Activated T-cell treated with anti-CD3 and anti-CD28 coated beads for 48 hours (primary cell): ENCODE measurements at places on chromosomes 1 and 21.

DNA sequence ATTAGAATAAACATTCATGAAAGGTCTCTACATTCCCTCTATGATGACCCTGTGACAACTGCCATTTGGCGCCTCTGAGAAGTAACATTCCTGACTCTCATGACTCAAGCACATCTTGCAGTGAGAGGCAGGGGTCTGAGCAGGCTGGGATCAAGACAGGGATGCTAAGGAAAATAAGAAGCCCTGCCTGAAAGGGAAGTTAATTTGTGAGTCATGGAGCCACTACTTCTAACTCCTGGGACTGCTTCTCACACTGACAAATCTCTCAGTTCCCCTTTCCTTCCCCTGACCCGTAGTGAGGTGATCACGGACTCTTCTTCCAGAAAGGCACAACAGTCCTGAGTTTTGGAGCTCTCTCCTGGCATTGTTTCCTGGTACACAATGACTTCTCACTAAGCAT is 231.9 kb downstream of the TNR start:
- DNase-seq: no peak

GRCh38 chr1:180527101-180527669 is 24.8 kb upstream of the ACBD6 start:
- DNase-seq: no peak

- DNase-seq: no peak
These were observed 2.0 kb downstream of the MTX1 start for GRCh38 chr1:155210314-155211104.

DNA sequence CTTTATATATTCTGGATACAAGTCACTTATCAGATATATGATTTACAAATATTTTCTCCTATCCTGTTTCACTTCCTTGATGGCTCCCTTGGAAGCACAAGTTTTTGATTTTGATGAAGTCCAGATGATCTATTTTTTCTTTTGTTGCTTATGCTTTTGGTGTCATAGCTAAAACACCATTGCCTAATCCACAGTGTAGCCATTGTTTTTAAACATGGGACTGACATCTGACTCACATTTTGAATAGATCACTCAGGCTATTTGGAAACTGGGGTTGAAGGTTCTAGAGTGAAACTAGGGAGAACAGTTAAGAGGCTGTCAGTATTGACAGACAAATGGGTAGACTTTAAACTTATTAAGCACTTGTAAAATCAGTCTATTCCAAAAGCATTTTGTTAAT is 16.6 kb downstream of the AK4 start:
- DNase-seq: no peak

DNA sequence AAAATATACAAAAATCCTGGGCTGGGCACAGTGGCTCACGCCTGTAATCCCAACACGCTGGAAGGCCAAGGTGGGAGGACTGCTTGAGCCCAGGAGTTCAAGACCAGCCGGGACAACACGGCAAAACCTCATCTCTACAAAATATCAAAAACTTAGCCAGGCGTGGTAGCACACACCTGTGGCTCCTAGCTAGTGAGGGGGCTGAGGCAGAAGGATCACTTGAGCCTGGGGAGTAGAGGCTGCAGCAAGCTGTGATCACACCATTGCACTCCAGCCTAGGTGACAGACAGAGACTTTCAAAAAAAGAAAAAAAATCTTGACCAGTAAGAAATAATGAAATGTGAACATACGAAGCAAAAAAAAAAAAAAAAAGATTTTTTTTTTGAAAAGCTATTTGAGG is 52.1 kb downstream of the ARID4B start:
- DNase-seq: no peak
